ENCODE measurements at places on chromosomes 1 and 21.

- DNase-seq, result no peak
Measured at GRCh38 chr1:193763266-193763665, 576.9 kb upstream of the B3GALT2 start.

GRCh38 chr1:107459204-107459904 lies 318.5 kb downstream of the NTNG1 start:
- no peak for DNase-seq

GRCh38 chr1:58722414-58722813 lies 22.6 kb upstream of the MYSM1 start:
- no peak for DNase-seq

GRCh38 chr21:35268817-35269216 lies 219.7 kb upstream of the RUNX1 start:
- DNase-seq, result no peak

GRCh38 chr1:201476670-201477344 lies 7.8 kb upstream of the PHLDA3 start:
- no peak for DNase-seq

DNA sequence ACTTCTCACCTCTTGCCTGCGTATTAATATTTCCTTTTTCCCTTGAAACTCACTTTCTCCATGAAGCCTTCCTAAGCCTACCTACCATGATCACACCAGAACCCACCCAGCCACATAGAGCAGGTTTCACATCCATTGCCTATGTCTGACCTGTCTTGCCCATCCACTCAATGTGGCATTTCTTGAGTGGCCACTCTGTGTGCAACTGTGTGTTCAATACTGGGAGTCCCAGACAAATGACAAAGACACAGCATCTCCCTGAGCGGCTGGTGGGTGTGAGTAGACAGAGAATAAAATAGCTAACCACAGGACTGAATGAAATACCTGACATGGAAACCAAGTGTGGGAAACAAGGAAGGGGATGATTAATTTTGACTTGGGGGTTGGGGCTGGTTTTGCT lies 3.1 kb downstream of the PTGFRN start:
- DNase-seq, result no peak

DNA sequence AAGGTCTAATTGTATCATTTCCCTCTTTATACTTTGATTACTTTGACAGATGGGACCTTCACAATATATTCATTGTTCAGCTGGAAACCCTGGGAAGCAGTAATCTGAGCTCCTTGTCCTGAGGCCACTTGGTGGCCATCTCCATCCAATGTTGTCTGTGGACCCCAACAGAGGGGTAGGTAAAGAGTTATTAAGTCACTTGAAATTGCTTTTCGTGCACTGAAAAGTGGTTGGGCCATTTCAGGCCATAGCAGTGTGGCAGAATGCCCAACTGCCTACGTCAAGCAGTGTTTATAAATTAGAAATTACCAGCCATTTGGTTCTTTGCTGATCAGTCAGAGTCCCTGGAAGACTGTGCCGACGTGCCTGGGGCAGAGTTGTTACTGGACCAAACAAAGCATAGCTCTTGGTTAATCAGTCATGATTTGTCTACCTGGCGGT lies 308.3 kb upstream of the USP25 start:
- no peak for DNase-seq

DNA sequence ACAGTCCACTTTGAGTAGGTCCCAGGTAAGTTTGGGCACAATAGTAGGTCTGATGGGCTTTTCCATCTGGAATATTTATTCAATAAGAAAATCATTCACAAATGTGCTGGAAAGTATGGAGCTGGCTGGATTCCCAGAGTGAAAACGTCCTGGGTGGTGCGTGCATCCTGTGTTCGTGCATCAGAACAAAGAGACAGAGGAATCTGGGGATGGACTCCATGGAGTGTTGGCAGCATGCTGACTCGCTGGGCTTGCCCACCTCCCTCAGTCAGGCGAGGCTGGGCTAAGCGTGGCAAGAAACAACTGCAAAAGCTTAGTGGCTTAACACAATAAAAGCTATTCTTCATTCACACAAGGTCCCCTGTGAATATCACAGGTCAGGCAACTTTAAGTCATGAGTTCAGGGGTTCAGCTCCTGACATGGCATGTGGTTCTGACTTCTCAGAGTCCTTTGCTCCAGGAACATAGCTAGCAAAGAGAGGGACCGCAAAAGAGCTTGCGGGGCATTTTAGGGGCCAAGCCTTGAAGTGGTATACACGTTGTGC lies 151.6 kb upstream of the ZNF644 start:
- DNase-seq, result no peak

GRCh38 chr1:163747855-163748254 lies 426.1 kb downstream of the NUF2 start:
- DNase-seq, result no peak

- no peak for DNase-seq
Measured at GRCh38 chr1:8247811-8248436, 70.0 kb upstream of the SLC45A1 start.

DNA sequence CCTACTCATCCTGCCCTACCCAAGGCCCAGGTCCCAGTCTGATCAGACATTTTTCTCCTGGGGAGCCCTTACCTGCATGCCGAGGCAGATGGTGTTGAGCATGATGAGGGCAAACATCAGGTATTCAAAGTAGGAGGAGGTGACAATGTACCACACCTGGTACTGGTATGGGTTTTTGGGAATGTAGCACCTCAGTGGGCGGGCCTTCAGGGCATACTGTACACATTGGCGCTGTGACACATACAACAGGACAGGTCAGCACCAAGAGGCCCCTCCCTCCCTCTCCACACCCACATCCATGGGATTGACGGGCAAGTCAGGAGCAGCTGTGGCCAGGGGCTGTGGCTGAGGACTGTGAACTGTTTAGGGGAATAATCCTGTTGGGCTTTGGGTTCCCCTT lies 37.1 kb upstream of the KIF21B start:
- DNase-seq, result no peak

DNA sequence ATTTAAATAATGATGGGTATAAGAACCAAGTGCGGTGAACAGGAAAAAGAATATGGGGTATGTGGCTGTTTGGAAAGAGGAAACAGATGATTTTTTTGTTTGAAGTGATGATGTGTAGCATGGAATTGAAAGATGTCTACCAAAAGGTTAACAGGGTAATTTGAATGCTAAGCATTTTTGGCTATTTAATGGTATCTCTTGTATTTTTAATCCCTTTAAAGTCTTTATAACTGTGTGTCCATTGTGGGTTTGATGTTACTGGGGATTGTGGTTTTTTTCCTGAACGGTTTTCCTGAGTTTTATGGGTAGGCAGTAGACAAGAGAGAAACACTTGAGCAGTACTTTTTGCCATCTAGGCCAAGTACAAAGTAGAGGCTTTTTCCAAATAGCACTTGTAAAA lies 63.2 kb downstream of the PRDM2 start:
- no peak for DNase-seq

DNA sequence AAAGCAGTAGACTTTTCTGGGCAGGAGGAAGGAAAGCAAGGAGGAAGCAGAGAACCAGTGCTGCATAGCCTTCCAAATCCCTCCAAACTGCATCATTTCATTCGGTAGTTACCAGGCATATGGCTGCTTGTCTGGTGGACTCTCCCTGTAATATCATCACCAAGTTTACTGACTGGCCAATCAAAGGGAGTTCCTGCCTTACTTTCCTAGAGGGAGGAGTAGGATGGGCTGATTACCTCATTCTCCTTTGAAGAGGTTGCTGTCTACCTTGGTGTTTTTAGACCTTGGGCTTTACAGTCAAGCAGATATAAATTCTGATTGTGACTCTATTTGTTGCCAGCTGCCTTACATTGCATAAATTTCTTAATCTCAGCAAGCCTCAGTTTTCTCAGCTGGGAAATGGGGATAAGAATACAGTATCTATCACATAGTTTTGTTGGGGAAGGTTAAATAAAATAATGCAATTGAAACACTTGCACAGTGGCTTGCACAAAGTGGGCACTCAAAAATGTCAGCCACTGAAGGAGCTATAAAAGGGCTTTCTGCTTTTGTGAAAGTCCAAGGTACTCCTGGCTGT lies 297.3 kb upstream of the PROX1 start:
- no peak for DNase-seq

DNA sequence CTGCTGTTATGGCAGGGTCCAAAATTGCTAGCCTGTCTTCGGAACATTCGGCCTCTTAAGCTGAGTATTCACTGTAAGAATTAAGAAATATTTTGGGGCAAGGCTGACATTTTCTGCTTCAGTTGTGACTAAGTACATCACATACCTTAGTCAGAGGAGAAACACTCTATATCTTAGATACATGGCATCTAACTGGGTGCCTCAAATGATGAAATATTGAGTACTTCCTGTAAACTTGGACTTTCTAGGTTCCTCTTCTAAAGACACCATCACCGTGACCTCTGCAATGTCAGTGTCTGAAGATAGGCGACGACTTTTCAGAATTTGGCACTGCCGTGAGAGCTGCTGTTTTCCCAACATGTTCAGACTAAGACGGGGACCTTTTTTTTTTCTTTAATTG lies 65.6 kb downstream of the PCBP3 start:
- DNase-seq, result no peak

- no peak for DNase-seq
Measured at GRCh38 chr1:165352442-165353293, 3.8 kb downstream of the LMX1A start.

DNA sequence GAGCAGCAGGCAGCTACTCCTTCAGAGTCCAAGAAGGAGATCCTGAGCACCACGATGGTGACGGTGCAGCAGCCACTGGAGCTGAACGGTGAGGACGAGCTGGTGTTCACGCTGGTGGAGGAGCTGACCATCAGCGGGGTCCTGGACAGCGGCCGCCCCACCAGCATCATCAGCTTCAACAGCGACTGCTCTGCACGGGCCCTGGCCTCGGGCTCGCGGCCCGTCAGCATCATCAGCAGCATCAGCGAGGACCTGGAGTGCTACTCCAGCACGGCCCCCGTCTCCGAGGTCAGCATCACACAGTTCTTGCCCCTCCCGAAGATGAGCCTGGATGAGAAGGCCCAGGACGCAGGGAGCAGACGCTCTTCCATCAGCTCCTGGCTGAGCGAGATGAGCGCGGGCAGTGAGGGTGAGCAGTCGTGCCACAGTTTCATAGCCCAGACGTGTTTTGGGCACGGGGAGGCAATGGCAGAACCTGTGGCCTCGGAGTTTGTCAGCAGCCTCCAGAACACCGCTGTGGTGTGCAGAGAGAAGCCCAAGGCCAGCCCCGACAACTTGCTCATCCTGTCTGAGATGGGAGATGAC lies 531.8 kb downstream of the KIF26B start:
- no peak for DNase-seq

All from CD4-positive, alpha-beta T cell treated with Interleukin-15 for 4 hours (primary cell).